ACHN (cell line): ENCODE measurements at places on chromosomes 5 and 9.

- no peak for DNase-seq
These were observed 6.3 kb downstream of the PTGER4 start for GRCh38 chr5:40685976-40686486.

DNA sequence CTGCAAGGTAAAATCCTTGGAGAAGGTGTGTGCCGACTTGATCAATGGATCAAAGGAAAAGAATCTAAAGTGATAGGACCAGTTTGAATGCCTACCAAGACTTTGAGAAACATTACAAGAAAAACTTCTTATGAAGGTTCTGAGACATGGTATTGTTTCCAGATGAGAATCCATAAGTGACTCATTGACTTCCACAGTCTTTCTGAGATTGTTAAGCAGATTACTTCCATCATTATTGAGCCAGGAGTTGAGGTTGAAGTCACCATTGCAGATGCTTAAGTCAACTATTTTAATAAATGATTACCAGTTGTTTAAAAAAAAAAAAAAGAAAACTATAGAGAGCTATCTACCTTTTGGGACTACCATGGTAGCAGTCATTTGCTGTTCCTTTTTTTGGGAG is 7.0 kb downstream of the LNPEP start:
- no peak for DNase-seq

GRCh38 chr9:112110094-112110776 is 64.9 kb downstream of the SUSD1 start:
- DNase-seq: no peak

DNA sequence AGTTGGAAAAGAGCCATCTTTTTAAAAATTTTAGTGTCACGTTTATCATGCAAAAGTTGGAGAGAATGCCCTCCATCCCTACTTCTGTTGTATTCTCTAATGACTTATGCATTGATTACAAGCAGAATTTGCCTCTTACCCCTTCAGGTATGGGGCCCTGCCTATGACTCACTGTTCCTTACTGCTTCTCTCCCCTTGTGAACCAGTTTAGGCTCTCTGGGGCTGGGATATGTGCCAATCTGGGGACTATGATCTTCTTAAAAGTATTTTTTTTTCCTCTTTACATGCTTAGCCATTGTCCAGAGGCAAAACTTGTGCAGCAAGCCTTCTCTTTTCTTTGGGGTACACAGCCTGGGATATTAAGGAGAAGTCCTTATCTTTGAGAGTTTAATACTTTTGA is 37.4 kb downstream of the CAMK4 start:
- DNase-seq: no peak

GRCh38 chr5:14893381-14893780 is 21.8 kb upstream of the ANKH start:
- DNase-seq: no peak

DNA sequence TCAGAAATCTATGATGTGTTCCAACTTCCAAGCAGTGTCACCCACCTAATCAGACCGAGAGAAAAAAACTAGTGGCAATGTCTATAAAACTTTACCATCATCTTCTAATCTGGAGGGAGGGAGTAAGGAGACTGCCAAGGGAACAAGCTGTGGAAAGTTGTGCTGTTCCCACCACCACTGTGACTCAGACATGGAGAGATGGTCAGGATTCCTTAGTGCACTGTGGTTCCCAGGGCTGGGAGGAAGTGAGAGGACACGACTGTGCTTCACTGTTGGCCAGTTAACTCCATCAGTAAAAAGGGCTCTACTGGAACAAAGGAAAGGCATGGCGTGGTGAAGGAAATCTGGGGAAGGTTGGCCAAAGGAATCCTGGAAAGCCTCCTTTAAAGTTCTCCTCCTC is 18.8 kb downstream of the TICAM2 start:
- peak; percentile 8 for DNase-seq

GRCh38 chr5:79471556-79471955 is 42.4 kb downstream of the HOMER1 start:
- no peak for DNase-seq

- DNase-seq: no peak
These were observed 1049.6 kb upstream of the SEMA6A start for GRCh38 chr5:117624201-117624600.

GRCh38 chr5:116814626-116815385 is 240.2 kb upstream of the SEMA6A start:
- DNase-seq: no peak

DNA sequence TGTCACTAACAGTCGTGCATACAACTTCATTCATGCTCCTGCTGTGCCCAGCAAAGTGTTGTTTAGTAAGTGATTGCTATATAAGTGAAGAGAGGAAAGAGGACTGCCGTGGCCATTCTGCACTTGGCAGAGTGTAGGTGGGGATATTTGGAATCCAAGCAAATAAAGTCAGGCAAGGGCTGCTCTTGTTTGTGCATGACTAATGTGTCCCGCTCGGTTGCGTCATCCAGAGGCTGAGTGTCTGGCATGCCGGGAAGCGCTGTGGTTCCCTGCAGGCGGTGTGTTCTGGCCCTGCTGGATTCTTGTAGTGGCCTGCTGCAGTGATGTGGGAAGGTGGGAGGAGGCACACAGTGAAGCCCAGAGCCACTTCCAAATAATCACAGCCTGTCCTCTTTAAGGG is 136.9 kb upstream of the ANKH start:
- peak; percentile 89 for DNase-seq

DNA sequence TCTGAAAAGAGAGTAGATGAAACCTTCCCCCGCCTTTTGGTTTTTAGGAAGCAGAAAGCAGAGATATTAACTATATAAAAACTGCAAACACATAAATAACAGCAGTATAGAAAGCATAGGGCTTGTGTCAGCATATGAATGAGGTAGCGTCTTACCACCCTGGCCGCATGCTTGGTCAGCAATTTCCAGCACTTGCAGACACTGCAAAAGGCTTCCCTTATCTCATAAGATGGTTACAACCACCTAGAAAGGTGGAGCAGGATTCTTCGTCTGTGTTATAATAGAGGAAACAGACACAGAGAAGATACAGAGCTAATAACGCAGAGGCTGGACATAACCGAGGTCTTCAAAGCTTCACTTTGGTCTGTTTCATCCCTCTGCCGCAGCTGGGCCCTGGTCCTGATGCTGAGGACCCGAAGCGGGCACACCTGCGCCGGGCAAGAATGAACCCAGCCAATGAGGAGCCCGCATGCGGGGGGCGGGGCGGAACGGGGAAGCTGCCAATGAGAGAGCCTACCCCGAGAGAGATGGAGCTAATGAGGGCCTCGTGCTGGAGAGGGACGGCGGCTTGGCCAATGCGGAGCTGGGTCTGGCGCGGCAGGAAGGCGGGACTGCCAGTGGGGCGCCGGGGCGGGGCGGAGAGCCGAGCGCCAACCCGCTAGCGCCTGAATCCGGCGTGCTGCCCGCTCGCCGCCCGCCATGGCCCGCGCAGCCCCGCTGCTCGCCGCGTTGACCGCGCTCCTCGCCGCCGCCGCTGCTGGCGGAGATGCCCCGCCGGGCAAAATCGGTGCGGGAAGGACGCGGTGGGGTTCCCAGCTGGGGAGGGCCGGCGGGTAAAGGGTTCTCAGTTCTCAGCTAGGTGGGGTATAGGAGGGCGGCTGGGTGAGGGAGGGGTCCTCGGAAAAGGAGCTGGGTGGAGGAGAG is at the start of gene PCYOX1L:
PCYOX1L (plus strand) TSS at position 677 of the 924 bp plus-strand sequence; CDS start at position 700, 23 bp downstream.
- DNase-seq: peak; percentile 93

DNA sequence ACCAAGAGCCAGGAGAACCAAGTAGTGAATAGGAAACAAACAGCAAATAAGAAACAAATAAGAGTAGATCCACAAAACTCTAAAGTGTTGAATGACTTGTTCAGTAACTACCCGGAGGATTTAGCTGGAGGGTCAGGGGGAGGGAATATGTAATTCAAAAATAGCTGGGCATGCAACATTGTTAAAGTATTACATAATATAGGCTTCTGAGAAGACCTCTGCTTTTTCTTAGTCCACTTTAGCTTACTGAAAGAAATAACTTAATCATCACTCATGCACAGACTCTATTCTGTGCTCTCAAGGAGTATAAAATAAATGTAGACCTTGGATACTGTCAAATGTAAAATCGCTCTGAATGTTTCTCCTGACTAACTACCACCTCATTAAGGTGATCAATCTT is 183.2 kb upstream of the POU5F2 start:
- DNase-seq: no peak

DNA sequence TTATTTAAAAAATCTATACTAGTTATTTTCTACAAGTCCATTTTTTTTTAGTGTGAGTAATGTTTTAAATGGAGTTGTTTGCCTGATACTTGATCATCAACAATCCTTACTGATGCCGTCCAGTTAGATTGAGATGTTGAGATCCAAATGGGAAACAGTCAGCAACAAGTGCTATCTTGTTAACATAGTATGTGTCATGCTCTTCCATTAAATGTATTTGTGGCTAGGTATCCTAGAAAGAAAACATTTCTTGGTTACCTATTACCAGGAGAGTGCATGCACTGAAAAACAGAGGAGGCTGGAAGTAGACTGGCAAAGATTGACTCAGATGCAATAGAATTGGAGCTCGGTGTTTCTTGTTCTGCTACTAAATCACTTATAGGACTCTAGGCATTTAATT is 123.4 kb upstream of the MAN2A1 start:
- DNase-seq: no peak

- no peak for DNase-seq
These were observed 180.8 kb upstream of the NUDT12 start for GRCh38 chr5:103743421-103743820.

- DNase-seq: no peak
These were observed 102.5 kb downstream of the TLE4 start for GRCh38 chr9:79674052-79674777.

DNA sequence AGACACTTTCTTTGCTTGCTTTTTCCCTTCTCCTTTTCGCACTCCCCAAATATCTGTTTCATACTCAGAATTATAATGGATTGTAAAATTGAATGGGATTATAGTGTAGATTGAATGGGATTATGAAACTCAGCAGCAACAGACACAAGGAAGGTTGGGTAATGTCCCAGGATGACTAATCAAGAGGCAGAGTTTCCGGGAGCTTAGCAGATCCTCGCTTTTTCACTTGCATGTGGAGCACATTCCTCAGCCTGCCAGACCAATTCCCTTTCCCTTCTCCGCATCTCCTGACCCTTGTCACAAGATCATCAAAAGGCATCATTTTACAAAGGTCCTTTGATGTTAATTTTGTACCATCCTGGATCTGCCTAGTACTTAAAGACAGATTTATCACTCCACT is 55.1 kb upstream of the SLC1A1 start:
- no peak for DNase-seq

- no peak for DNase-seq
These were observed 3.7 kb downstream of the CLTA start for GRCh38 chr9:36194326-36195000.

- DNase-seq: peak; percentile 23
These were observed 95.8 kb upstream of the KLF9 start for GRCh38 chr9:70510157-70510770.

DNA sequence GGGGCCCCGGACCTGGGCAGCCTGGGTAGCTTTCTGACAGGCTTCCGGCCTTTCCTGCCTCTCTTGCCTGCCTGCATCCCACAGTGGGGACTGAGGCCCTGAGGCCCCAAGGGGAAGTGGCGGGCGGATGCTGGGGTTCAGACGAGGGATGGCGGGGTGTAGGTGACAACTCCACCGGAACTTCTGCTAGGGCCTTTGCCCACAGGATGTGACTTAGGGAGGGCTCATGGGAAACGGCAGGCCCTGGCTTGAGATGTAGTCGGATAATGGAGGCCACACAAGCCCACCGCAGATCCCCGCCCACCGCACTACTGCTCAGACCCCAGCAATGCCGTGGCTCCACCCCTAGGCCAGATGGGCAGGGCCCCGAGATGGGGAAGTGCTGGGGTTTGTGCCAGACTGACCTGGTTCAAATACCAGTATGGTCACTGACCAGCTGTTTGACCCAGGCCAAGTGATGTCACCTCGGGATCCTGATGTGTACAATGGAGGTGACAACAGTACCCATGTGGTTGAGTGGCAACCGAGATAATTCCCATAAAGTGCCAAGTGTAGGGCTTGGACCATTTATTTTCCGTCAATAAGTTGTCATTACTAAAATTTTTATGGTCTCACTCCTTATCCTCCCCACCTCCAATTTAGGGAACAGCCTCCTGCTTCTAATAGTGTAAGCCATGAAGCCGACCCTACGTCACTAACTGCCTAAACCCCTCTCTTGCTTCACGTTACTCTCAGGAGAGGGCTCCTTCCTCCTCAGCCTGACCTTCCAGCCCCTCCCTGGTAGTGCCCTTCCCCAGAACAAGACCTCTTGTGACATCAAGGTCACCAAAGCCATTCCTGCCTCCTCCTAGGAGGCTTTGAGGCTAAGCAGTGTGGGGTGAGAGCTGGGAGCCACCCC is 2.5 kb upstream of the CDK9 start:
- no peak for DNase-seq

GRCh38 chr5:40654377-40654991 is 25.2 kb upstream of the PTGER4 start:
- no peak for DNase-seq

DNA sequence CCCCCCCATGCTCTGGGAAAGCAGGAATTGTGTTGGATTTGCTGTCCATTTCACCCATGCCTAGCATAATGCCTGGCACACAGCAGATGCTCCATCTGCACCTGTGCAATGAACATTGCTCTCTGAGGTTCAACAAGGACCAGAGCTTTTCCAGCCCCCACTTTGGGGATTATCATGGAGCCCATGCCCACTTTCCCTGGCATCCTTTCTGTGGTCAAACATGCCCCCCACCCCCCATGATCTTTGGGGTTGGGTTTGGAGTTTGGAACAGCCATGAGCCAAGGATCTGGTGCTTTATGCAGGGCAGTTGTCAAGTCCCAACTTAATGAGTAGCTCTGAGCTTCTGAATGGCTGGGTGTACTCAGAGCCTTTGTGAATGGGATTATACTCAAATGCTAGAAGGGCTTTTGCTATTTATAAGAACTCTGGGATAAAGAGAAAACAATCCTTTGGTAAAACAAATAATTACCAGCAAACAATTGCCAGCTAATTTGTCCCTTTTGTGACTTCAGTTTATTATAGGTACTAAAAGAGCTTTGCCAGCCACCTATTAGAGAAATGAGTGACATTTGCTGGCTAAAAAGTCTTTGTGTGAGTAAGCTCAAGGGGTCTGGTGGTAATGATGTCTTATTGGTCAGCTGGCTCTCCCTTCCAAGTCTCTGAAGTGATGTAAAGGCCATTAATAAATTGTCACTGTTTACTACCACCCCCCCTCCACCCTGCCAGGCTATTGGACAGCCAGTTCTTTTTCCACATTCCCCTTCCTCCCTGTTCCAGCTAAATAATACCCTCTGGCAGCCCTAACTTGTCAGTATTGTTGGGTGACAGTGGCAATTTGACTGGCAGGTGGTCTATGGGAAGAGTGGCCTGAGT is 182.3 kb downstream of the MACROH2A1 start:
- DNase-seq: no peak

DNA sequence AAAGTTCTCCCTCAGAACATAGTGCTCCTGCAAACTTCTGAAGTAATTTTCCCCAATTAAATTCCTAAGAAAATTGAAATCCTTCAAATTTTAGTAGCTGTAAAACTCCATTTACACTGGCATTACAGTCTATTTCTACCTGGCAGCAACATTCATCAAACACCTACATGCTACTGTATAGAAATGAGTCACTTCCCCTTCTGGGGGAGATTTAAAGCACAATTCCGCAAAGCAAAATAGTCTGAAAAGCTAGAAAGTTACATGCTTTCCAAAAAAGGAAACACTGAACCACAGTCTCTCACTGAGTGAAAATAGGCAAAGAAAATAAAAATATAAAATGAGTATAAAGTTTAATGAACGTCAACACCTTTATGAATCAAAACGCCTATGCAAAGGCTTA is 43.3 kb downstream of the MCTP1 start:
- DNase-seq: no peak
